Naive thymus-derived CD8-positive, alpha-beta T cell (primary cell): ENCODE measurements at places on chromosomes 12 and 14.

DNA sequence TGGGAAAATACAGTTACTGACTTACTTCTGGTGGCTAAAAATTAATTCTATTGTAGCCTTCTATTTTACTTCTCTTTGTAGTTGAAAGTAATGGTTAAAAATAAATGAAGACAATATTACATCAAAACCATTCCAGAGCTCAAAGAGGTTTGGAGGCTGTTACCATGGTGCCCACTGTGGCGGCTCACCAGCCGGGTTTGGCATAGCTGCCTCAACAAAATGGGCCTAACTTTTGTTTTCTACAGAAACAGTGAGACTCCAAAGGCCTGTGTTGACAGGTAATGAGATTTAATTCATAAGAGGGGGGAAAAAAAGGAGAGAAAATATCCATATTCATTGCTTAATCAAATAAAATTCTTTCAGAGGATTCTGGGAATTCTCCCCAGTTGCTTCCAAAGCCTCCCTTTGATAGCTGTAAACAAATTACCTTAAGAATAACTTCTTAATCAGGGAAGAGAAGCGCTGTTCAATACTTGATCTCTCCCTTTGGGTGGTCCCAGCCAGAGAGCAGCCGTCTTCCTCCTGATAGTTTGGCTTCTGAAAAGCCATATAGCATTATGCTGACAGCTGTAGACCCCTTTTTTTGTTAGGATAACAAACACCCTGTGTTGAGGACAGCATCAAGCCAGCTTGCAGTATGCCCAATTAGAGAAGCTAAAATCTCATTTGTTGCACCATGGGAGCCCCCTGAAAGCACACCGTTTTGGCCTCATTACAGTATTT lies 266.8 kb downstream of the NEDD1 start:
- no peak for DNase-seq

DNA sequence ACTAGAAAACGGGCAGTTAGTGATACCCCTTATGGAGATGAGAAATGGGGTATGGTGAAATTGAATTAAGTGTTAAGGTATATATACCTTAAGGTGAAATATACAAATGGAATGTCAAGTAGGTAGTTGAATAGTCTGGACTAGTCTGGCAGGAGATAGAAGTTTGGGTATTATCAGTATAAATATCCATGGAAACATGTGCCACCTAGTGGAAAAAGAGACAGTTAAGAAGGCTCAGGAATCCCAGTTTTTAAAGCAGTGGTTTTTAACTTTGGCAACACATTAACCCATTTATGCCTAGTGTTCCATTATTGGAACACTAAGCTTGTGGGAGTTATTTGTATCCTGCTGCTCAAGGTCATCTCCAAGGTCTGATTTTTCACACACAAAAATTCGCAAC lies 38.6 kb upstream of the TPH2 start:
- no peak for DNase-seq

DNA sequence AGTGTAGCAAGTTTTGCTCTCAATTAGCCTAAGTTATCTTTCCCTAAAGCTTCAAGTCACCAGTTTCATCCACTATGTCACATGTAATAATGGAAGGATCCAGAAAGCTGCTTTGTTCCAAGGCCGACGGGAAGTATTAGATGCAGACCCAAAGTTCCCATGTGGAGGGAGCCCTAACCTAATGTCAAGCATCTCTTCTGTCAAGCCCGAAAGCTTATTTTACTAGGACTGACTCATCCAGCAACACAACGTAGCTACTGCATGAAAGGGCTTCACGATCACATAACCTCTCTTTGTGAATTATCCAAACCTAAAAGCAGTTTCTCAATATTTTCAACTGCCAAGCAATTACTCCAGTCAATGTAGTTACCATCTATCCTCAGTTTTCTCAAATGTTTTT lies 133.4 kb downstream of the SLC6A15 start:
- DNase-seq = no peak

DNA sequence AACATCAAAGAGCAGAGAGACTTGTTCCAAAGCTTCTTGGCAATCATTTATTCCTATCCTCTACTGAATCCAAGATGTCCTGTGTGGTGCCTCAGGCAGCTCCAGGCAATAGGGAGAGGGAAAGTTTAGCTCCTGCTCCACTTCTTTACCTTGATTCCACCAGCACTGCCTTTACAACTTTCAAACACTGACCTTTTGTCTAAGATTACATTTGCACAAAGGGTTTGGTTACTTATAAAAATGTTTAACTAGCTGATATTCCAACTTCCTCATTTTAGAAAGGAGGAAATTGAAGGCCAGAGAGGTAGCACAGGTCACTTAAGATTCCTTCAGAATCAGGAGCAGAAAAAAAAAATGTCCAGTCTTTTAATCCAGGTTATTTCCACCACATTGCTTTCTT lies 192.7 kb downstream of the BTG1 start:
- DNase-seq = no peak
